ENCODE measurements at places on chromosomes 2 and 18.

DNA sequence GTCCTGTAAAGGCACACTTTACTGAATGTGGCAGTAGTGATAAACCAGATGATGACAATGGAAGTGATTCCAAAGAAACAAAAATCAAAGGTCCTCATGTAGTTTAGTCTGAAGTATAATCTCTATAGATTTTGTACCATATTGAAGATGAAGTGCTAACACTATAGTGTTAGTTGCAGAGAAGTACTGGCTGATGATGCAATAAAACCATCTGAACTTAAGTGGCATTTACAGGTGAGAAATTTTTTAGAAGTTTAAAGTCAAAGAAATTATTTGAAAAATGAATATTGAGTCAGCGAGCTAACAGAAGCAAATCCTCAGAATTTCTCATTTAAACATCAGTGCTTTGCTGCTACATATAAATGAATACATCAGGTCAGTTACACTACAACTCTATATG, 43.1 kb upstream of the RMDN2 start:
- no peak for DNase-seq

GRCh38 chr2:216344206-216344949, 27.9 kb downstream of the MARCHF4 start:
- DNase-seq = no peak

DNA sequence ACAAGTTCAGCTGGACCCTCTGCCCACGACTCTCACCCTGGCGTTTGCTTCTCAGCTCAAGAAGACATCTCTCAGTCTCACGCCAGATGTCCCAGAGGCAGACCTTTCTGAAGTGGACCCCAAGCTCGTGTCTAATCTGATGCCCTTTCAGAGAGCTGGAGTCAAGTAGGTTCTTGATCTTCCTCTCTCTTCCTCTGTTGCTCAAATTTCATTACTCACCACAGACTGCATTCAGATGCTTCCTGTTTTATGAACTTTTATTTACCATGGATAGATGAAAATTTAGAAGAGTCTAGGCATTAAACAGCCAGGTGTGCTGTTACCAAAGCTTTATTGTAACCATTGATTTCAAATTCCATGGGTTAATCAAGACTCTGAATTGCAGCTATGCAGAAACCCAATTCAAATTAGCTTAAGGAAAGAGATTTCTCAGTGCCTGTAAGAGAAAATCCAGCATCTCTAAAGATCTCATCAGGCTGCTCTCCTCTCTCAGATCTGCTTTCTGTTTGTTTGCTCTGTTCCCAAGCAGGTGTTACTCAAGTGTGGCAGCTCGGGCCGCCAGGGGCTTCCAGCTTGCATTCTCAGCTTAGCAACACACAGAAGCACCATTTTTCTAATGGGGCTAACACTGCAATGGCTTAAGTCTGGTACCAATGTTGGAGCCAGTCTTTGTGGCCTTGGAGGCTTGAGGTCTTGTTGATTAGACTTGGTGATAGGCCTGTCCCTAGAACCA, 16.5 kb downstream of the SMARCAL1 start:
- no peak for DNase-seq

- DNase-seq = peak; percentile 35
Observed at GRCh38 chr2:199019898-199020507, 437.7 kb downstream of the SATB2 start.

- DNase-seq = no peak
Observed at GRCh38 chr2:225998653-225999052, 599.1 kb downstream of the NYAP2 start.

DNA sequence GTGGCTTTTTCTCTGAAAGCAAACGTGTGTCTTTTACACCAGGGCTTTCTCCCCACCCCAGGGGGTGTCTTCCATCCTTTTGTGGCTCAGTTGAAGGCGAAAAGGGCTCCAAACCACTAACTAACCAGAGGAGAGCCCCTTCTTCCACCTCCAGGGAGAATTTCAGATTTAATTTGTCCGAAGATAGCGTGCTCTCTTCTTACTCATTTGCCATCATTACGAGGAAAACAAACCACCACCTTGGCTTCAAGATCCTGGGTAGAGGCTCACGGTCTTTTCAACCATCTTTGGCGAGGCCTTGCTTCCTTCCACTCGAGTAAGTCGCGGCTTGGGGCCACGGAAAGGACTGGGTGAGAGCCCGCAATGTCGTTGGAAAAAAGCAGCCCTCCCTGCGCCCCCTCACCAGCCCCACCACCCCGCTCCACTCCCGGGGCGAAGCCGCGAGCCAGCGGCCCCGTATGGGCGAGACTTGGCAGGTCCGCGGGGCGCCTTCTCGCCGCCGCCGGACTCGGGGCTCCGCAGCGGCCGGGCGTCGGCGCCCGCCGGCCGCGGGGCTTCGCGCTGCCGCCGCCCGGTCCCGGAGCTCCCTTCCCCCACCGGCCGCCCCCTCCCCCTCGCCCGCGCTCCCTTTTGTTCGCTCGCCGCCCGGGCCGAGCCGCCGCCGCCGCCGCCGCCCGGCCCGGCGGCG, 1.7 kb upstream of the ZNF532 start:
- DNase-seq = no peak

- DNase-seq = no peak
Observed at GRCh38 chr2:118687698-118688097, 159.8 kb downstream of the EN1 start.

DNA sequence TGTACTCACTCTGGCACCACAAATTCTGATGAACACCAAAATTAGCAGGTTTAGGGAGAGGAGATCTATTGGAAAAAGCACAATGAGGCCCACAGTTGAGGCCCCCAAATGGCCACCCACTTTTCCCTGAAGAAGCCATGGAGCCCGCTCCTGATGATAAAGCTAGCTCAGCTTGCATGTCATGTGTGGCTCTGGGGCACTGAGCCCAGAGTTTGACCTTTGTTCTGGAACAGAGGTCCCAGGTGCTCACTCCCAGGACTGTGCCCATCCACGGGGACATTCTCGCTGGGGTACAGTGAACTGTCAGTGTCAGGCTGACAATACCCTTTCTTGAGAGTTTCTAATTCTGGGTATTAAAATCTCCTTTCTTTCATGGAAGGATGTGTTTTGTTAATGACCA, 36.2 kb downstream of the XDH start:
- DNase-seq = no peak

DNA sequence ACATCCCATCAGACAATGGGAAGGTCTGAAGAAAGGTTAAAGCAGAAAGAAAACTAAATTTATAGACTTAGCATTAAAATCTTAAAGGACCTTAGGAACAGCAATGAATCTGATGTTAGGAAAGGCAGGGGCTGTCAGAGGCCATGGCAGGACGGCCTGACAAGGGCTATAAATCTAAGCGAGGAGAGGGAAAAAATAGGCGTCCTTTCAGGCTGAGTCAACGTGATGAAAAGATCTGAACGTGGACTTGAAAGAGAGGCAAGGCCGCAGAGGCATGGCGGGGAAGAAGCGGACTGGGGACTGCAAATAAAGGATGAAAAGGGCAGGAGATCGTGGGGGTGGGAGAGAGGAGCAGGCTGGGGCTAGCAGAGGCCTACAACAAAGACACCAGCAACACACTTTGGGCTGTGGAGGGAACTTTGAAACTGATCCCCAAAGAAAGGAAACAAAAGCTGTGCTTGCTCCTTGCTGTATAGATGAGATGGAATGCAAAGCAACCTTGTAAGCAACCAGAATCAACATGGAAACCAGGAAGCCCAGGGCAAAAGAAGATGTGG, 145.6 kb downstream of the NRP2 start:
- no peak for DNase-seq

- DNase-seq = peak; percentile 66
Observed at GRCh38 chr2:21715887-21716286, 592.1 kb downstream of the TDRD15 start.

GRCh38 chr2:140988597-140988996, 1142.2 kb downstream of the LRP1B start:
- no peak for DNase-seq

All from Ammon's horn (tissue), 1 donor.